Stimulated activated CD4-positive, alpha-beta T cell treated with anti-CD3 and anti-CD28 coated beads, TNF-alpha, amount 100 ng/mL, for 48 hours (primary cell): ENCODE measurements at places on chromosomes 4 and X.
A peak's percentile ranks its signal among the peaks of the same experiment; 100 is the strongest.

DNA sequence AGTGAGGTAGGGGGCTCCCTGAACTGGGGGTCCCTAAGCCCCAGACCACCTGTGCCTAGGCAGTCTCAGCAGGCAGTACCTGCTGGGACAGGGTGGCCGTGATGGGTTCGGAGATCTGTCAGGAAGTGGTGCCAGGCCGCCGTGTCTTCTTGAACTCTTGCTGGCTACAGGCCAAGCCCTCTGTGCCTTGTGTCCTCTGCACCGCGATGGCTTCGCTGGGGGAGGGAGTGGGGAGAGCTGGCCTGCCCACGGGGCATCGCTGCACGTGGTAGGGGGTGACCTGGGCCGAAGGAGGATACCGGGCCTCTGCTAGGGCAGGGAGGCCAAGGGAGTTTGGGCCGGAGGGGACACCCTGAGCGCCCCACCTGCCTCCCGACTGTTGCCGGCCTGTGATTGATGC, 96.7 kb upstream of the NKX1-1 start:
- DNase-seq, result no peak

- no peak for DNase-seq
These were observed 6.9 kb upstream of the PGRMC1 start for GRCh38 chrX:119229253-119229615.

DNA sequence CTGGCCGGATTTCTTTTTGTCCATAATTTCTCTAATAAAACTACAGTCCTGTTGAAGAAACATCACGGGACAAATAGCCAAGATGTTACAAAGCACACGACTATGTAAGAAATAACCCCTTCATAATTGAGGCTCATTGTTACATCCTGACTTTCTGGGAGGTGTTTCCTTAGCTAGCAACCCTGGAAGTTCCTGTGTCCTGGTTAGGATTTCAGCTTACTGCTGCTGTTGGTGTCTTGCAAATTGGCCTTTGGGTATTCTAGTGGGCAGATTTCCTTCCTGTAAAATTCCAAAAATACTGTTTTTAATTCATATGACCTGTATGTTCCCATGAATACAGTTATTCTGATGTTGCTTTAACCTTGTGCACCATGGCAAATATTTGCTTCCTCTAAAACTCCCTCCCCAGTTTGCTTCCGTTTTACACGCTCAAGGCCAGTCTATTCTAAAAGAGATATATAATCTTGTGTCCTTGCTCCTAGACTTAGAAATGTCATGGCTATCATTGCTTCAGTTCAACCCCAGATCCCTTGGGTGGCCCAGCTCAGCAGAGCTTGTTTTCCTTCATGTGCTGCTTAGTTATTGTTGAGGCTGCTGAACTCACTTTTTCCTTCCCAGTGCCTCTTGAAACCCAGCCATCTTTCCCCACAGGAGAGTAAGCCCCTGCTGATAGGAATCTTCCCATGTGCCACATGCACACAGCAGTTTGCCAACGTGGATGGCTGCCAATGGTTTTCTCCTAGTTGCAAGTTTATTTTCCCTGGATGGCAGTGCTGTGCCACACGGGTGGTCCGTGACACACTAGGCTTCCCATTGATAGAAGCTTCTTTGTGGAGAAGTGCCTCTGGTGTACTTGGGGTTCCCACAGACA, 75.8 kb downstream of the TSPAN7 start:
- DNase-seq, result no peak

GRCh38 chrX:17328837-17329236, 46.2 kb upstream of the NHS start:
- no peak for DNase-seq

GRCh38 chr4:70556856-70557255, 35.2 kb upstream of the AMBN start:
- DNase-seq, result no peak

GRCh38 chrX:10495677-10496076, 124.7 kb downstream of the MID1 start:
- no peak for DNase-seq

DNA sequence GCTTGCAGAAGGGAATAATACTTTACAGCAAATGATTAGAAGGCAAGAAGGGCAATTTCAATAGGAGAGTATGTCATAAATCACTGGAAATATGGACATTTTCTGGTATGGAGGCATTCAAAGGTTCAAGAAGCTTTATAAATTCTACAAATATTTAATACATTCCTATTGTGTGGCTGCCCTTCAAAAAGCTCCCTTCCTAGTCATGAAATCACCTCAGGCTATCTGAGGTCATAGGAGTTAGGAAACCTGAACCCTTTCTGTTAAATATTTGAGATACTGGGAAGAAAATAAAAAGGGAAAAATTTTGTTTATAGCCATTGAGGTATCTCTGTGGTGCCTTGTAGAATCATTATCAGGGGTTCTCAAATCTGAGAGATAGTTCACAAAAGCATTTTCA, 316.8 kb upstream of the EMCN start:
- no peak for DNase-seq

DNA sequence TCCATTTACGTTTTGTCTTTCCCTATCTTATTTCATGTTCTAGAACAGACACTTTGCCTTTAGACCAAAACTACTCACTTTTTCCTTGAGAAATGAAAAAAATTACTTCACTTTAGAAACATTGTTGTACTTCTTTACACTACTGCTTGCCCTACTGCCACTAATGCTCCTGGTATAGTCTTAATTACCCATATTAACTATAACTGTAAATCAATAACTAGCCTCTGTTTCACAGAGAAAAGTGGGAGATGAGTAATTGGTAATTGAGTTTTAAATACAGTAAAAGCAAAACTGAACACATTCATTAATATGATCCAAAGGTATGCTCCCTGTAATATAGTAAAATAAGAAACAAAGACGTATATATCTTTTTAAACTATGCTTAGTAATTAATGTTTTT, 111.1 kb upstream of the JADE1 start:
- no peak for DNase-seq

DNA sequence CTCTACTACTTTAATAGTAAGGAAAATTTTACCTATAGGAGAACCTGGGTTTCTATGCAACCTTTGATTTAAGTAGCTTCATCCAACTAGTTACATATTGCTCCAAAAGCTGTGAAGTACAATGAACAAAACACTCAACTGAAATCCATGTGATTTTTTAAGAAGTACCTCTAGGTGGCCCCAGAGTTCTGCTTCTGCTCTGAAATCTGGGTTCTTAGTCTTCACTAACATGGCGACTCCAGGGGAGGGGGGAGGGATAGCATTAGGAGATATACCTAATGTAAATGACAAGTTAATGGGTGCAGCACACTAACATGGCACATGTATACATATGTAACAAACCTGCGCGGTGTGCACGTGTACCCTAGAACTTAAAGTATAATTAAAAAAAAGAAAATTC, 73.4 kb upstream of the MAGEB2 start:
- no peak for DNase-seq

GRCh38 chr4:165828928-165829327, 44.1 kb upstream of the TLL1 start:
- no peak for DNase-seq

GRCh38 chr4:43337707-43338106, 445.2 kb downstream of the GRXCR1 start:
- no peak for DNase-seq

- no peak for DNase-seq
These were observed 64.9 kb downstream of the GRID2 start for GRCh38 chr4:92368653-92369052.

GRCh38 chrX:6383917-6384316, 151.0 kb downstream of the VCX3A start:
- no peak for DNase-seq

DNA sequence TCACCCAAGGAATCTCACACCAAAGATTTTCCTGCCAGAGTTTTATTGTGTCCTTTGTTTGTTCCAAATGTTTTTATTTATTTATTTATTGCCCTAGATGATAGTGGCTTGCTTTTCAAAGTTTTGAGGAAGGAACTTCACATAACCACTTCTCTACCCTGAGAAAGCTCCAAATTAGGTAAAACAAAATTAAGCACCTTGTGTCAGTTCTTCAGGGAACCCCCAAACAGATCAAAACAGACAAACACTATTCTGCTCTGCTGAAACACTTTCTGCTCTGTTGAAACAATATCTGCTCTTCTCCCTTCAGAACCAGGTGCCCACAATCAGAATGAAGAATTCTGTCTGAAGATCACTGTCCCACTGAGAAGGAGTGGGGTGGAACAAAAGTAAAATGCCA, 16.5 kb upstream of the CYBB start:
- DNase-seq, result no peak

DNA sequence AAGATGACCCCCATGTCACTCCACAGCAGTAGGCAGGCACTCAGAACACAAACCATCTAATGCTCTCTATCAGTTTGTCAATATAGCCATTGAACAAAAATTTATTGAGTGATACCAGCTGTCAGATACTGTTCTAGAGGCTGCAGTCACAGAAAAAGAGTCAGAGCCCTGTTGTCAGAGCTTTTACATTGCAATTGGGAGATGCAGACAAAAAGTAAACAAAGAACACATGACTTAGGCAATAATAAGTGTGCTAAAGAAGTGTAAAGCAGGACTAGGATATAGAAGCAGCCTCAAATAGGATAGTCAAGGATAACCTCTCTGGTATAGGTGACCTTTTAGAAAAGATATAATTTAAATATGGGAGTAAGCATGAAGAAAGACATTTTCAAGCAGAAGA, 8.9 kb downstream of the HTN1 start:
- no peak for DNase-seq

DNA sequence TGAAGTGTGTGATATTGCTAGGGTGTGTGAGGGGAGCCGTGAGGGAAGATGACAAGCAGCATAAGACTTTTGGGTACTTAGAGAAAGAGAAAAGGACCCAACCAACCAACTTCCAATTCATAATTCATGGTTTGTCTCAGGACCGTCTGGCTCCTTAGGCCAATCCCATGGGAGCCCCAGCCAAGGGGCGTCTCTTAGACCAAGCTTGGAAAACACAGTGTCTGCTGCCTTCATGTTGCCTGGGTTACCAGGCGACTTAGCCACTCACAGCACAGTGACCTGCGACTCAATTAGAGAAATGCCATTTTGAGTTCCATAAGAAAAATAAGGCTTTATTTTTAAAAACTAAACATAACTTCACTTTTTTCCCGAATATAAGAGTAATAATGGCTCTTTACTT, 32.7 kb downstream of the BST1 start:
- DNase-seq, result no peak

DNA sequence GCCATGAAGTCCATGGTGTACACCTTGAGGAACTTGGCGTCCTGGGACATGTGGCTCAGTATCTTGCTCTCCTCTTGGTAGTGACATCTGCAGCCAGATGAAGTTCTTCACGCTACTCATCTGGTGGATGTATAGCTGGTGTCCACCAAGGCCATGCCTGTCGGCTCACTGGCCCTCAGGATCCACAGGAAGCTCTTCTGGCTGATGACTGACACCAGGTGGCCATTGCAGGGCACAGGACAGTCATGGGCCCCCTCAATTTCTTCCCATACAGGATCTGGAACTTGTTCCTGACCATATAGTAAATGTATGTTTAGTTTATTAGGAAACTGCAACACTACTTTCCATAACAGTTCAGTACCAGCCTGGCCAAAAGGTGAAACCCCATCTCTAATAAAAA, 10.3 kb upstream of the CLCN5 start:
- DNase-seq, result no peak

GRCh38 chr4:169110633-169111032, 100.6 kb upstream of the CBR4 start:
- DNase-seq, result no peak

DNA sequence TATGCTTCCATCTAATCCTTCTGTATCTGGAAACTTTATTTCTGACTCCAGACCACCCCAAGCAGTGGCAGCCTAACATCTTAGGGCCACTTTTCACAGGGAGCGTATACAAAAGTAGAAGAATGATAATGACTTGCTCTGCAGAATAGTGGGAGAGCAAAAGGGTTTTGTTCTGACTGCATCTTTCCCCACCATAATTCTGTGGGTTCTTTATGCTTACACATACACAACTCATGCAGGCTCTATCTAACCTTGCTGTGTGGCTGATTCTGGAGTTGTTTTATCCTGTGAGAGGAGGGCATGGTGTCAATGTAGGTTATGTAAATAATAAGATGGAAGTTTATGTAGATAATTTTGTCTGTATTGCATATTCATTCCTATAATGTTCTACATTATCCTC, 42.4 kb upstream of the NDNF start:
- no peak for DNase-seq

GRCh38 chr4:76470064-76470463, 35.0 kb downstream of the SHROOM3 start:
- DNase-seq, result no peak

GRCh38 chr4:10226756-10227155, 110.2 kb upstream of the WDR1 start:
- DNase-seq, result no peak

DNA sequence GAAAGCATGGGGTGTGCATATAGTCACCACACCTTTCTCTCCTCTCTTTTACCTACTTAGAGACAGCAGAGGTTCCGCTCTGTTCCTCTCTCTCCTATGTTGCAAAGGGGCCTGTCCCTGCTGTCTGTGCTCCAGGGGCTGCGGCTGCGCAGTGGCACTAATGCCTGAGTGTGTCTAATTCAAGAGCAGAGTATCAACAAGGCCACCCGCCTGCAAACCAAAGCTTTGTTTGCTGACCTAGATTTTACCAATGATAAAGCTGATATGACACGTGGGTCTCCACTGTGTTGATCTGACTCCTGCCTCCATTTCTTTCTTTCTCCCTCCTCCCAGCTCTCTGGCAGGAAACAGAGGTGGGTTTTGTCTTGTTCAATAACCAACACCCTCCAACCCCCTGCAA, 74.9 kb downstream of the NSG1 start:
- DNase-seq, result peak; percentile 3

- no peak for DNase-seq
These were observed 451.3 kb downstream of the NAF1 start for GRCh38 chr4:162715401-162715800.

- no peak for DNase-seq
These were observed 3.7 kb downstream of the BGN start for GRCh38 chrX:153498453-153498852.

- no peak for DNase-seq
These were observed 29.8 kb upstream of the KLF3 start for GRCh38 chr4:38634047-38634759.

DNA sequence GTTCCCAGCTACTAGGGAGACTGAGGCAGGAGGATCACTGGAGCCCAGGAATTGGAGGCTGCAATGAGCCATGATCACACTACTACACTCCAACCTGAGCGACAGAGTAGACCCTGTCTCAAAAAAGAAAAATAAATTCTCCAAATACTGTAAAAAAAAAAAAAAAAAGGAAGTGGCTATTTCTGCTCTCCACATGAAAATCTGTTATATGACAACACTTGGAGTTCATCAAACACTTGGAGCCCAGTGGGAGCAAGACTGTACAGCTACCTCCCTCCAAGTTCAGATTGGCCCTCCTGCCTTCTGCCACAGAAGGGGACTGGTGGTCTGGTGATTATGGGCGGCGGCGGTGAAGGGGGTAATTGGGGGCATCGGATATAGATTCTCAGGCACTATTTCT, 9.0 kb upstream of the CLDN34 start:
- no peak for DNase-seq

GRCh38 chr4:94507708-94508107, 56.0 kb downstream of the PDLIM5 start:
- no peak for DNase-seq

GRCh38 chr4:150010525-150011126, 67.6 kb upstream of the DCLK2 start:
- DNase-seq, result no peak
